ENCODE measurements at places on chromosomes 16 and 17.
A peak's percentile ranks its signal among the peaks of the same experiment; 100 is the strongest.

DNA sequence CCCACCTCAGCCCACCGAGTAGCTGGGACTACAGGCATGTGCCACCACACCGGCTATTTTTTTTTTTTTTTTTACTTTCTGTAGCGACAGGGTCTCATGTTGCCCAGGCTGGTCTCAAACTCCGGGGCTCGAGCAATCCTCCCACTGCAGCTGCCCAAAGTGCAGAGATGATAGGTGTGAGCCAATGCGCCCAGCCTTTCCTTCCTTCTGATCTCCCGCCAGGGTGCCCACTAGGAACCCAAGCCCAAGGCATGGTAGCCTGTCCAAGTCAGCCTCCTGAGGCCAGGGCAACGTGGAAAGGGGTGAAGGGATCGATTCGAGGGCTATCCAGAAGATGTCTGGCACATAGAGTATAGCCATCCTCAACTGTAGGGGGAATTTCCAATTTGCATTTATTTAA is 9.6 kb upstream of the CREBBP start:
- no peak for DNase-seq

DNA sequence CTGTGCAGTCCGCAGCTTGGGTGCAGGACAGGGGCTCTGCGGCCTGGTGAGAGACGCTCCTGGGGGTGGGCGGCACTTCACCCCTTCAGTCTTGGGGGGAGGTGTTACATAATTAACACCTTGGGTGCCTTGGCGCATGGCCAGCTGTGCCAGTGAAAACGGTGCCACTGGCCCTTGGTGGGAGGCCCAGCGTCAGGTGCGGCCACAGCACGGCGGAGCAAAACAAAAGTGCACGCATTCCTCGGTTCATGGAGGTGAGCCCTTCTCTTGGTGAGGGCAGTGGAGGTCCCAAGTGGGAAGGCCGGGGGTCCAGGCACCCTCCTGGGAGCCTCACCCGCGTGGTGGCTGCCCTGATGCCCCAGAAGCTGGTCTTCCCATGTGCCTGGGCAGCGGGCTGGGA is 89.8 kb downstream of the ENGASE start:
- no peak for DNase-seq

- no peak for DNase-seq
Measured at GRCh38 chr16:29777576-29778350, at the start of gene ZG16. TSS of gene ZG16 (plus strand) at chr16:29778256. CDS start at chr16:29779267, 1,011 bp downstream.

DNA sequence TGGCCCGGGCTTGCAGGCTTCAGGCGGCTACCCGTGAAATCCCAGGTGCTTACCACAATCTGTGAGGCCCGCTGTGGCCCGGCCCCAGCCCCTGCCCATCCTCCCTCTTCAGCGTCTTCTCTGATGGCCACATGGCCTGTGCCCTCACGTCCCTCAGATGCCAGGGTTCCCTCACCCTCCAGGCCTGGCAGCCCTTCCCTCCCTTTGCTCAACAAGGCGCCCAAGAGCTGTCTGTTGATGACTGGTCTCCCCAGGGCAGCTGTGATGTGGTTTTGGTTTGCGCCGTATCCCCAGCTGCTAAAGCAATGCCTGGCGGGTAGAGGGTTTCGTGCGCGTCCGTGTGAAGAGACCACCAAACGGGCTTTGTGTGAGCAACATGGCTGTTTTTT is 35.1 kb downstream of the PMM2 start:
- no peak for DNase-seq

DNA sequence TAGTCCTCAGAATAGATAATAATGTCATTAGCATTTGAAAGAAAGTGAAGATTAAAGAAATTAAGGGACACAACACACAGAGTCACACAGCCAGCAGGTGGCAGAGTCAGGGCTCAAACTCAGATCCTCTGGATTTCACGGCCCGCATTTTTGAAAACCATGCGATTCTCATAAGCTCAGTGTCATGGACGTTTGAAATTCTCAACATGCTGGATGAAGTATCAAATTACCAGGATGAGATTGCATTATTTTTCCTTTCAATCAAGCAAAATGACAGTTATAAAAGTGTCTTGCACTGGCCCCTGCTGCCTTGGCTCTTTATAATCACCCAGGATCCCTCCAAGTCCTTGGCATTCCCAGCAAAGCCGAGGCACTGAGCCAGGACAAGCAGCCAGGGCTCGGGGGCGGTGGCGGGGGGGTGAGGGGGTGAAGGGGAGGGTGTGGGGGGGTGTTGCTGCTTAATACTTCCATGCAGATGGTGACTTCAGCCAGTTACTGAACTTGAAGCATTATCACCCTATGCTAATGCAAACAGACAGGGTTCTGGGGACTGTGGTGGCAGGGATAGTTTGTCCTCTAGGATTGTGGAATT is 6.6 kb upstream of the BMERB1 start:
- peak; percentile 36 for DNase-seq

DNA sequence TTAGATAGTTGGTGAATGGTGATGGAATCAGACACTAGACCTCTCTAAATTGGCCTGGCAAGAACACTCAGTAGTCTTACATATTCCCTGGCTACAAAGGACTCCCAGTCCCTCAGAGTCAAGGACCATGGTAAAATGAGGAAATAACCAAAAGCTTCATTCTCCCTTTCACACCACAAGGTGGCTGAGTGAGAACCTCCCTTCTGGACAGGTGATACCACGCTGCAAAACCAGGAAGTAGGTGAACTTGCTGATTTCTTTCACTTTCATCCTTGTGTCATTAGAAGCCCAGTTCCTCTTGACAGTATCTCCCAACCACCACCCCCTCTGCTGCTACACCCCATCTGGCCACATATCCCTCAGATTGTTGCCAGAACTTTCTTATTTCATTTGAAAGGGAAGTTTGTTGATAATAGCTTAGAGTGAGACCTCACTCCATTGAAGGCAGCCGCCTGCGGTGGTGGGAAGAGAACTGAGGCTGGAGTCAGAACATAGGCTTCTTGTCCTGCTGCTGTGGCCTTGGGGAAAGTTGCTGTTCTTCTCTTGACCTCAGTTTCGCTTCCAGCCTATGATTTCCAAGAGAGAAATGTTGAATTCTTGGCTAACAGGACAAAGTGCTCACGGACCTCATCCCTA is 290.6 kb upstream of the CCL2 start:
- DNase-seq = peak; percentile 18

DNA sequence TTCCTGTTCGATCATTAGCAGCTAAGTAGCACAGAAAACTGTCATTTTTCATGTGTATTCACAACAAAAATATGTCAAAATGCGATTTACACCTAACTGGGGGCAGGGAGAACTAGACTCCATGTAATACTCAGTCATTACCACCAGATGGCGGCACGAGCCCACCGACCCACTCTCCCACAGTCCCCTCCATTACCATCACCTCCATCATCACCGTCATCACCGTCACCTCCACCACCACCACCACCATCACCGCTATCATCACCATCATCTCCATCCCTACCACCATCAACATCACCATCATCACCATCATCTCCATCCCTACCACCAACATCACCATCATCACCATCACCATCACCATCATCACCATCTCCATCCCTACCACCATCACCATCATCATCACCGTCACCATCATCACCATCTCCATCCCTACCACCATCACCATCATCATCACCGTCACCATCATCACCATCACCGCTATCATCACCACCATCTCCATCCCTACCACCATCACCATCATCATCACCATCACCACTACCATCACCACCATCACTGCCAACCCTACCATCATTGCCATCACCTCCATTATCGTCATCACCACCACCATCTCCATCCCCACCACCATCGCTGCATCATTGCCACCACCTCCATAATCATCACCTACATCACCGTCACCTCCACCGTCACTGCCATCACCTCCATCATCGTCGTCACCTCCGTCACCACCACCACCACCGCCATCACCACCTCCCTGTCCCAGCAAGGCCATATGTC is 14.4 kb downstream of the NDUFAF8 start:
- no peak for DNase-seq

DNA sequence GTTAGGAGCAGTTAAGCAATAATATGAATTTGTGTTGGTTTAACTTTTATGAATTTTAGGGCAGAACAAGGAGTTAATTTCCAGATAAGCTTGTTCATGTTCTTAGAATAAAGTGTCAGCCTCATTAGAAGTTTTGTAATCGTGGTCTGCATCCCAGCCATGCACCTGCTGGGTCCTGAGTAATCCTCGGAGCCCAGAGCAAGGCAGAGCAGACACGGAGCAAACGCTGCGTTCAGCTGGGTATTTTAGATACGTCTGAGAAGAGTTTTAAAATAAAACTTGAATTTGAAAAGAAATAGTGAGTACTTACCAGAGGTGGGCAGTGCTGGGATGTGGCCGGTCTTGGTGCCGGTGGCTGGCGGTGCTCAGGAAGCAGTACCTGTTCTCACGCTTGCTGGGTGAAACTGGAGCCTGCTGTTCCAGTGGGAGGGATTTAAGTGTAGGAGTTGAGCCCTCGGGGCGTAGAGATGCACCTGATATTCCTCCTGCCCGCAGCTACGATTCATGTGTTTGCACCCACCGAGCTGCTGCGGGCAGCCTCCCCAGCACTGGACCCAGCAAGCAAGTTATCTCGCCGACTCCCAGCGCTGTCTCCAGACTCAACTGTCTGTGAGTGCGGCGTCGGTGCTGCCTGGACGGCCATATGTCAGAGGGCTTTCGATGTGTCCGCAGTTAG is at the start of gene ZNF750:
ZNF750 (minus strand) TSS at position 406 of the 676 bp plus-strand sequence. CDS start 7,568 bp downstream, outside the sequence.
- no peak for DNase-seq

- no peak for DNase-seq
Measured at GRCh38 chr16:52078716-52079655, 468.0 kb downstream of the TOX3 start.

- DNase-seq = no peak
Measured at GRCh38 chr17:64209983-64210382, 53.1 kb downstream of the TEX2 start.

- DNase-seq = no peak
Measured at GRCh38 chr16:31225193-31225592, 8.3 kb upstream of the PYDC1 start.

- no peak for DNase-seq
Measured at GRCh38 chr17:11997972-11998233, 628 bp upstream of the ZNF18 start.

DNA sequence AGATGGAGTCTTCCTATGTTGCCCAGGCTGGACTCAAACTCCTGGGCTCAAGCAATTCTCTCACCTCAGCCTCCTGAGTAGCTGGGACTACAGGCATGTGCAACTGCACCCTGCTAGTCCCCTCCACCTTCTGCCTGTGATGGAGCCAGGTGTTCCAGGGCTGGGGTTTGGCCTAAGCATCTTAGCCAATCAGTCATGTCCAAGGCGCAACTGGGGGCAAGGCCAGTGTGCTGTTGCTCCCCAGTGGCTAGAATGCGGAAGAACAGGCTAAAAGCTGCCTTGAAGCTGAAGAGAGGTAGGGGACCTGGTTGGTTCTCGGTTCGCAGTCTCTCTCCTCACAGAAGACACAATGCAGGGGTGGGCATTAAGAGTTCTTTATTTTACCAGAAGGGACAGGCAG is 18.6 kb downstream of the FLOT2 start:
- peak; percentile 38 for DNase-seq

DNA sequence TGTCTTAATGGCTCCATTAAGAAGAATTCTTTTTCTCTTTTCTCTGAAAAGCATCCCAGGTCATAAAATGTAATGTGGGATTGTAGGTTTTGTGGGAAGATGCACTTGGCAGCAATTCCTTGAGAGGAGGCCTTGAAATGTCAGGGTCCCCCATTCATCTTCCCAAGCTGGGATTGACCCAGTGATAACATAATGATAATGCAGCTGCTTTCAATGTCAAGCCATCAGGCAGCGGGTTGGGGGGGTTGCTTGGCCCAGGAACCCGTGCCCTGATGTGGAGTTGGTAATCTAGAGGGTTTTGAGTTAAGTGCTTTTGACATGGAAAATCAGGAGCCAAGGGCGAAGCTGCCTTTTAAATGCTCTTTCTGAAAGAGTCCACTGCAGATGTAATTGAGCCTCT is 484.0 kb downstream of the WWOX start:
- no peak for DNase-seq

- DNase-seq = no peak
Measured at GRCh38 chr17:79912552-79913330, 73.5 kb upstream of the CBX4 start.

GRCh38 chr17:1843947-1844346 is 14.1 kb downstream of the RPA1 start:
- DNase-seq = no peak

DNA sequence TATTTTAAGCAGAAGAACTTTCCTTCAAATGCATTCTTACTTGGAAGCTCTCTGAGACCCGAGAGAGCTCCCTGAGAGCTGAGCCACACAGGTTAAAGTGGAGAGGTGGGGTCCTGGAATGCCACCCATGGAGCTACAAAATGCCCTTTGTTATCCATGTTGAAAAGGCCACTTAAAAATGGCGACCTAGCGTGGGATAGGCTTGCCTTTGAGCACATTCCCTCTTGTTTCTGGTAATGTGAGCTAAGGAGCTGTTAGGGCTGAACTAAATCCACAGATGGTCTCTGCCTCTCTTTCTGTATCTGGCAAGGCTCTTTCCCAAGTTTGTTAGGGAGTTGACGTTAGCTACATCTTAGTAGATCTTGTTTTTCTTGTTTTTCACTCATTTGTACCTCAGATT is 171.6 kb downstream of the SNX29 start:
- DNase-seq = no peak

- DNase-seq = no peak
Measured at GRCh38 chr17:30521766-30522165, 44.6 kb downstream of the GOSR1 start.

DNA sequence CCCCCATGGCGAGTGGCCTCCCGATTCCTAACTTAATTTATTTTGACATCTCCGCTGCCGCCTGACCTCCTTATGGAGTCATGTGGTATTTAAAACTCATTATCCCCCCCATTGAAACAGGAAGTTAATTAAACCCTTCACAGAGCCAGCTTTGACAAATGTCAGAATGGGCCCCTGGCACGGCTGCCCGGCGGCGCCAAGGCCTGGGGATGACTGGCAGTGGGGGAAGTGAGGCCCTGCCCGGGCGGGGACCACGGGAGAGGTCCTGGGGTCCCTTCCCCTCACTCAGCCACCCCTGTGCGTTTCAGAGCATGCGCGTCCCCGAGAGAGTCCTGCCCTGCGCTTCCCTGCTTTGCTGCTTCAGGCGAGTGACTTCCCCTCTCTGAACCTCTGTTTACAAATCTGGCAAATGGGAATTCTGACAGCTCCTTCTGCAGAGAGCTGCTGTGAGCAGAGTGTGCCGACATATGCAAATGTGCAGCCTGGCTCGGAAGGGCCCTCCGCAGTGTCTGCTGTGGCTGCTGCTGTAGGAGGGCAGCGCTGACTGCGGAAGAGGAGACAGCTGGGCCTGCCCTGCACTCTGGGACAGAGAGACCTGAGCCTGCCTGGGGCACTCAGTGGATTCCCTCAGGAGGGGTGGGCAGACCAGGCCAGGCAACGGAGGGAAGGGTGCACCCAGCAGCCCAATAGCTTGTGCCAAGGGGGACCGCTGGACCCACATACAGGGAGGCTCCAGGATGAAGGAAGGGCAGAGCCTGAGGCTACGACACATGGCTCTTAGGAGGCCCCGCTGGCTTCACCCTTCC is 4.4 kb upstream of the ZFPM1 start:
- DNase-seq = no peak

GRCh38 chr17:82351713-82352488 is 7.1 kb upstream of the TEX19 start:
- DNase-seq = peak; percentile 86

DNA sequence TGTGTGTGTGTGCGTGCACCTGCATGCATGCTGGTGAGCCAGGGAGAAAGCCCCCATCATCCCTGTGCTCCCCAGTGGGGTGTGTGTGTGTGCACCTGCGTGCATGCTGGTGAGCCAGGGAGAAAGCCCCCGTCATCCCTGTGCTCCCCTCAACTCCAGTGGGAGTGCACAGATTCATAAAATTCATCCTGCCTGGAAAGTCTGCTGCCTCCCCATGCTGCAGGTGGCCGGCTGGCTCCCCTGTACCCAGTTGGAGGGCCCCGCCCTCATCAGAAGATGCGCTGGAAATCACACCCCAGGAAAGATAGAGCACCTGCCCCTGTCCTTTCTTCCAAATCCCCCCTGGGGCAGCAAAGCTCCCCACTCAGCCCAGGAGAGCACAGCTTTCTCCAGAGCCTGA is 84.8 kb upstream of the DOC2B start:
- no peak for DNase-seq
